NCI-H460 (cell line): ENCODE measurements at places on chromosomes 1 and 21.

GRCh38 chr1:47699492-47700235 lies 261.8 kb downstream of the FOXD2 start:
- no peak for DNase-seq

- DNase-seq, result no peak
Observed at GRCh38 chr1:84073266-84073665, 70.8 kb upstream of the PRKACB start.

GRCh38 chr1:23184212-23184934 lies 15.7 kb upstream of the LUZP1 start:
- DNase-seq, result no peak

DNA sequence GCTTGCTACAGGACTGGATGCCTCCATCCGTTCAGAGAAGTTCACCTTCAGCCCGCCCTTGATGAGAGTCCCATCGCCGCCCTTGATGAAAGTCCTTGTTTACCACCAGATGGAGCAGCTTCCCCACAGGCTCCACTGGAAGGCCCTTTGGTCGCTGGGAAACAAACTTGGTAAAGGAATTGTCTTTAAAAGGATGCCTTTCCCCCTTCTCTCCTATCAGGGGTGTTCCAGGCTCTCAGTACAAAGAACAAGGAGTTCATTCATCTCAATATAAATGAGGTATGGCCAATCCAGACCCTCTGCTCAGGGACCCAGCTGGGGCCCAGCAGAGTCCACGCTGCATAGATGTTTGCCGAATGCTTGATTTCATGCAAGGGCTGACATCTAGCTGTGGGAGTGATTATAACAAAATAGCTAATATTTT lies 50.8 kb downstream of the CAPN9 start:
- DNase-seq, result peak; percentile 59

DNA sequence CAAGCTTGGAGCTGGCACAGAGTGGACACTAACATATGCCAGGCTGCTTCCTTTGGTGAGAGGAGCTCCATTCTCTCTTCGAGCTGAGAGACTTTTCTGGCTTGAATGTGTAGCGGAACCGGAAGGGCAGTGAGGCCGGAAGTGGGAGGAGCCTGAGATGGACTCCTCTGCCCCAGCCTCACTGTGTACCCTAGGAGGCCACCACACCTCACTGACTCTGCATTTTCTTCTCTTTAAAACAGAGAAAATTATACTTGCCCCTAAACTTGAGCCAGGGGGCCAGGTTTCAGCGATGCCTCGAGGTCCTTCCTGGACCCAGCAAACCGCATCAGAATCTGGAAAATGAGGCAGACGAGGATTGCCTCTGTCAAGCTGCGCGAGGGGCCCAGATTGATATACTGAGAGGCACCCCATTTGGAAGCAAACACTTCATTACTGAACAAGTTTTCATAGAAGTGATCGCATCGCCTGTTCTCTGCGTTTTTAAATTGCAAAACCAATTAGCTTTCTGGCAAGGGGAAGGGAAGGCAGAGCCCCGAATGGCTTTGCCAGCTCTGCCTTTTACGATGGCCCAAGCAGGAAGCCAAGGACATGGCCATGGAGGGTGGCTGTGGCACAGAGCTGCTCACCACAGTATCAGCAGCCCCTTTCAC lies 708.1 kb downstream of the PTPRU start:
- DNase-seq, result no peak

- peak; percentile 8 for DNase-seq
Observed at GRCh38 chr1:27418326-27419185, 26.1 kb downstream of the GPR3 start.

DNA sequence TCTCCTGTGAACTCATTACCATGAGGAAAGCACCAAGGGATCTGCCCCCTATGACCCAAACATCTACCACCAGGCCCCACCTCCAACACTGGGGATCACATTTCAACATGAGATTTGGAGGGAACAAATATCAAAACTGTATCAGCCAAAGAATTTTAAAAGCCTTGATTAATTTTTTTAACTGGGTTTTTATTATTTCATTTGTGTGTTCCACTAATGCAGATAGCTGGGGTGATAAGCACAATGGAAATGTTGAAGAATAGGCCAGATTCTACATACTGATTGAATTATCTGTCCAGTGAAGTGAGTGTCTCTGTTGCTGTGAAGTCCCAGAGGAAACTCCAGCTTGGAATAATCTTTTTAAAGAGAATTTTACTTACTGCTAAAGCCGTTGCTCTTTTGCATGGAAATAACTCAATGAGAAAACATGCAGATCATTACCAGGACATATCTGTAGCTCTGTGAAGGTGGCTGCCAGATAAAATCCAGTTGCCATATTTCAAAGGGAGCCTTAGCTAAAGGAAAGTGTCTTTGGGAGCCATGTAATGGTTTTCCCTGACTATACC lies 44.4 kb upstream of the DHCR24 start:
- DNase-seq, result no peak

DNA sequence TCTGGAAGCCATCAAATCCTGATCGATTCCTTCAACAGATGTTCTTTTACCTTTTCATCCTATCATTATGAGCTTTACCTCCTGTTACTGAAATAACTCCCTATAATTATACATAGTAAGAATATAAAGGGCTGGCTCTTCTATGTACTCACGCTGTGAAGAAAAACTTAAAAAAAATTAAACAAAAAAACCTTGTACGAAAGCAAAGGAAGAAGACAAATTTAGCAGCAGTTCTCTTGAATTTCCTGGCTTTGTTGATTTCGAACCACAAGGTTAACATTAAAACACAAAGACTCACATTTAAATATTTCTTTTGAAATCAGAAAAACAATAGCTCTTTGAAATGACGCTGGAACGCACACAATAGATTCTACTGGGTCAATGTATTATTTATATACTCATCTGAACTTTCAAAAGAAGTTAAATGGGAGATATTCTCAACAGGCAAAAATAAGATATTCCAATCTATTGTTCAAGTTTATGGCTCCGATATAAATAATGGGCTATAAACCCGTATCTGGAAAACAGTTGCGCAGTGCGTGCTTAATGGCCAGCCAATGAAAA lies 13.6 kb upstream of the SPEN start:
- DNase-seq, result no peak

DNA sequence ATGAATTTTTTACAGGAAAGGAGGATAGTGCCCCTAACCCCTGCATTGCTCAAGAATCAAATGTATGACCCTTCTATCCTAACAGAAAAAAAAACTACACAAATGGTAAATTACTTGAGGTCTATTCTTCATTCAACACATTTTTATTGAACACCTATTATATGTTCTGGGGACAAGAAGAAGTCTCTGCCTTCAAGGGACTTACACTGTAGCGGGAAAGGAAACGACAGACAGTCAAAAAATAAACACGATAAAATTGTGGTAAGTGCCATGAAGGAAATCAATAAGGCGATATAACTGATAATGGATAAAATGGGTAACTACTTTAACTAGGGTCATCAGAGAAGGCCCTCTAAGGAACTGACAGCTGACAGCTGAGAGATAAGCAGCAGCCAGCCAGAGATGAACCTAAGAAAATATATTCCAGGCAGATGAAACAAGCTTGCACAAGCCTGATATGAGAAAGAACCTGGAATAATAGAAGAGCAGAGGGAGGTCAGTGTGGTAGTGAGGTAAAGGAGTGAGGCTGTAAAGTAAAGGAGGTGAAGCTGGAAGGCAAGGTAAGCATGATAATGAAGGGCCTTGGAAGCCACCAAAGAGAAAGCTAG lies 66.4 kb downstream of the PHTF1 start:
- DNase-seq, result no peak

DNA sequence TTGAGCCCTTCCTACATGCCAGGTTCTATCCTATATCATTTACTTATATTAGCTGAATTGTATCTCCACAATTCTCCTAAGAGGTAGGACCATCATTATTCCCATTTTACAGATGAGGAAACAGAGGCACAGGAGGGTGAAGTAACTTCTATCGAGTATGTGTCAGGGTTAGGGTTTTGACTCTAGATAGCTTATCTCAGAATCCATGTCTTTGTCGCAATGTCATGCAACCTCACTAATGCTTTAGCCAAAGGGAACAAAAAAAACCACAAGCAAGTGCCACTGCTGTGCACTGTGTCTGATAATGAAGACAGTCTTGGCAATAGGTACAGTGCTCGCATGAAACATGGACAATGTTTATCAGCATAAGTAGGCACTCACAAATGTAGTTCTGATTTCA lies 95.4 kb upstream of the CLDN14 start:
- DNase-seq, result no peak

GRCh38 chr1:232557096-232557495 lies 72.8 kb downstream of the SIPA1L2 start:
- DNase-seq, result no peak

GRCh38 chr1:220123889-220124288 lies 30.0 kb downstream of the IARS2 start:
- DNase-seq, result peak; percentile 11

GRCh38 chr1:200793677-200794076 lies 55.0 kb downstream of the CAMSAP2 start:
- no peak for DNase-seq

GRCh38 chr1:17093822-17094393 lies 25.3 kb downstream of the PADI2 start:
- no peak for DNase-seq

DNA sequence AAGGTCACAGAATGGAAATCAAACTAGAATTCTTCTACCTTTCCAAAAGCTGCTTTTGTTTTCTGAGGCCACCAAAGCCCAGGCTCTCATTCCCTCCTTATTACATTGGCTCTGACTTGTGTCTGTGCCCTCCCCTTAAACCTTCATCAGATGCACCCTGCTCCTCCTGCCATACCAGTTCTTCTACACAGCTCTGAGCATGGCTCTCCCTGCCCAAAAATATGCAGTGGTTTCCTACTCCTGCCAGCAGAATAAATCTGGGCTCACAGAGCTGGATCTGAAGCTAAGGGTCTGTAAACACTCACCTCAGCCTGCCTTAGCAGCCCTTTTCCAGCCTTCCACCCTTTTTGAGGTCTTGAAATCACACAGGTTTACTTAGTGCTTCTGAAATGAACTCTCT lies 55.0 kb downstream of the TTC3 start:
- DNase-seq, result no peak

- DNase-seq, result no peak
Observed at GRCh38 chr1:27872802-27873551, 633 bp downstream of the THEMIS2 start.

DNA sequence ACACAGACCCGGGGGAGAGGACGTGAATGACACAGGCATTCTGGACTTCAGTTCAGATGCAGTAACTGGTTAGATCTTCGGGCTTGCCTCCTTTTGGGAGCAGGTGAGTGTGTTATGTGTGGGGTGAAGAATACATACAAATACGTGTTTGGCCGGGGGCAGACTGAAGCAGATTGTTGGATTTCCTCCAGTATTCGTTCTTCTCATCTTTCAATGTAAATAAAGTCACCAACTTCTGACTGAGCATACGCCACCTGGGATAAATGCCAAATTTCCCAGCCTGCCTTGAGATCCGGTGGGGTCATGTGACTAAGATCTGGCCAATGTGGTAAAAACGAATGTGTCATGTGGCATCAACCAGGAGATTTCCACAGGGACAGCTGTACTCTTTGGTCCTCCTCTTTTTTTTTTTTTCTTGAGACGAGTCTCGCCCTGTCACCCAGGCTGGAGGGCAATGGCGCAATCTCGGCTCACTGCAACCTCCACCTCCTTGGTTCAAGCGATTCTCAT lies 189.8 kb downstream of the RGS7 start:
- DNase-seq, result no peak

DNA sequence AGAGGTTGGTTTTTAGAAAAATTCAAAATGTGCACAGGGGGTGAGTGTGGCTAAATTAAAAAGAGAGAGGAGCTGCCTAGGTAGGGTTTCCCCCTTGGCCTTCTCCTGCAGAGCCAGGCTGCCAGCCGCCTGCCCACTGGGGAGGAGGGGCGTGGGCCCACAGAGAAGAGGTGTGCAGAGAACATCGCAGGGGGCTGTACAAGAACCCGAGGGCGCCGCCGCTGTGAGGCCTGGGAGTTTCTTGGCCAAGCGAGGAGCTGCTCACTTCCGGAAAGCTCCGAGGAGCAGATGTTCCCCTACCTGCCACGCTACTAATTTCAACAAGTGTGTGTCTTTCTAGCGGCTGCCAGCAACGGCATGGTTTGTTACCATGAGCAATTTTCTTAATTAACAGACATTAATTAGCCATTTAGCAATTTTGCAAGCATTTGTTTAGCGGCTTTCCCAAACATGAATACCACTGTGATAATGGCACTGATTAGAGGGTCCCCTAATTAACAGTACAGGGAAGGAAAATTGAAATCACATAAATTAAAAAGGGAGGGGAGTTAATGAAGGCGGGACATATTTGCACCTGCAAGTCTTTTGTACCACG lies 59.7 kb downstream of the MRPL37 start:
- DNase-seq, result no peak

DNA sequence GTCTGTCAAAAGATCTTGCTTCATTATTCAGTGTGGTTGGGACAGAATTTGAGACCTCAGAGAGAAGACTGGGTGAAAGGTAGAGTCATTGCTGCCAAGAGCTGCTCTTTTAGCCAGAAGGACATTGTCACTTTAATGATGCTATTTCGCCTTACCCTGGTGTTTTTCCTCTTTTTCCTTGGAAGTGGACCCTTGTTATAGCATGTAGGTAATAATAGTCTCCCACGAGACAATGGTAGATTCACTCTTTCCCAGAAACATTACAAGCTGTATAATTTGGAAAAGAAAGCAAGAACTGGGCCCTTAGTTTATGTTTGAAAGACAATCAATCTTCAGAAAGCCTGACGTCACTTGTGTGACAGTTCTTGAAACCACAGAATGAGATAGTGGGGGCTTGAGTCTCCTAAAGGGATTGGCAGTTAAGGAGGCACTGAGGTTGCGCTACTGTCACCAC lies 3.8 kb downstream of the SERTAD4 start:
- DNase-seq, result no peak

DNA sequence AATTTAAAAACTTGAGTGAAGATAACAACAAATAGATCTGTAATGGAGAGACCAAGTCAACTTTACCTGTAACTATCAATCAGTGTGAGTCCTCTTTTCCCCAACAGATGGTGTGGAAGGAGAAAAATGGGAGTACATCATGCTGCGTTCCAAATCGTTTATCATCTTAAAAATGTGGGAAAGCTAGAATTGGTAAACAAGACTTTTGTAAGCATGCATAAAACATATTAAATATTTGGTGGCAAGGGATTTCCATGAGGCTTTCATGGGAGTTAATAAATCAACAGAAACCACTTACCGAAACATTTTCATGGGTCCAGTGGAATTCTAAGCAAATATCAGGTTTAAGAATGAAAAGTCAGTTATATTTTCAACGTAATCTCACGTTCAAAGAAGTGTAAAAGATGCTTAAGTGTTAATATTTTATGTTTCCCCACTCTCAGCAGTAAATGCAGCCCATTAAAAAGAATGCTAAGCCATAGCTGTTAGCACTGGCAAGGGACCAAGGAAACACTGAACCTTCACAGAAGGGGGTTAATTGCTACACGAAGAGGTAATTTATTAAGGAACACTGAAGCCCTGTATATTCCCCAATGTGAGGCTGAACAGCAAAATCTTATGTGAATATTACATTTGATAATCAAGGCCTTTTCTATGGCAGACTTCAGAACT lies 117.0 kb downstream of the ZC3H11B start:
- no peak for DNase-seq

- no peak for DNase-seq
Observed at GRCh38 chr1:165407398-165407797, 37.5 kb downstream of the RXRG start.
